ENCODE measurements at places on chromosomes 13 and 19.

DNA sequence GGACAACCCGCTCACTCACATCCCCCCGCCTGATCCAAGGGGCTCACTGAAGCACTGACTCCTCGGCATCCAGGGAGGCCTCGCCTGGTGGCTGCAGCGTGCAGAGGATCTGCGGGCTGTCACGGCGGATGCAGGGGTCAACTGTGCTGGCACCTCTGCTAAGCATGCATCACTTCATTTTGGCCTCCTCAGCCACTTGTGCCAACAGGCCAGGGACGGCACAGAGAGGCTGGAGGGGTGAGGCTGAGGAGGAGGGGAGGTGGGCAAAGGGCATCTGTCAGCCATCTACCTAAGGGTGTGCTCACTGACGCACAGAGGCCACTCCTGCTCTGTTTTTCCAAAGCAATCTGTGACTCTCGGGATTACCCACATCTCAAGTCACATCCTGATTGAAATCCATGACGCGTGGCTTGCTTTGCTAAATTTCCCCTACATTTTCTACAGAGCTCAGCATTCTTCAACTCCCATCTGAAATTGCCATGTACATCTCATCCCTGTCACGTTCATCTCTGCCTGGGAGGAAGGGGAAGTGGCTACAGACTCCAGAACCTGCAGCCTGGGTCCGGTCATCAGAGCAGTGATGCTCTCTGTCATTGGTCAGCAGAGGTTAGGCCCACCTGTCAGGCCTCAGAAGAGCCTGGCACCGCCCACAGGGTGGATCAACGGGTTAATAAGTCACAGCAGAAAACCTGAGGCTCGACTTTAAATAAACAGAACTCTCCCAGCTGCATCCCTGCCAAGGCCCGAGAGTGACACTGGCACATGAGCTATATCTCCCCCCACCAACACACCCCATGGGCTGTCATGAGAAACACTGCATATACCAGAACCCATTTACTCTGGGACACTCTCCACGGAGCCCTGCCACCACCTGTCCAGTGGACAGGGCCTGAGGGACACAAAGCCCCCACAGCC lies 17.6 kb downstream of the ELL start:
- DNase-seq: peak; percentile 50

- no peak for DNase-seq
These were observed 100.1 kb downstream of the DGKH start for GRCh38 chr13:42148538-42148937.

GRCh38 chr13:31919971-31920726 lies 111.4 kb upstream of the FRY start:
- no peak for DNase-seq

GRCh38 chr19:21513651-21514050 lies 8.2 kb downstream of the ZNF429 start:
- DNase-seq: no peak

GRCh38 chr19:29782260-29782580 lies 29.6 kb upstream of the CCNE1 start:
- DNase-seq: no peak

DNA sequence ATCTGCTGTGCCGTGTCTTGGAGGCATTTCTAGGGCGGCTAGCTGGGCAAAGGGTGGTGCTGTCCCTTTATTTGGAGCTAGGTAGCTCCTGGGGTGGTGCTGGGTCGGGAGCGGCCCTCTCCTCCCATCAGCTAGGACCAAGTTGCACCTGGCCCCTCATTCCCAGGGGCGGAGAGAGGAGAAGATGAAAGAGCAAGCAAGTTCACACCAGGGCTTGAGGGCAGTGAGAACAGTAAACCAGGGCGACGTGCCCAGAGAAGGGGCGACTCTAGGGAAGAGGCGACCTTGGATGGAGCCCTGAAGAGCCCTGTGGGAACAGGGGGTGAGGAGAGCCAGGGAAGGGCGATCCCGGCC lies 17.0 kb upstream of the KCNN1 start:
- no peak for DNase-seq

- no peak for DNase-seq
These were observed 2.8 kb upstream of the SLC25A15 start for GRCh38 chr13:40786568-40786996.

- DNase-seq: no peak
These were observed 2.6 kb upstream of the ZNF428 start for GRCh38 chr19:43622070-43622469.

- DNase-seq: no peak
These were observed 529.3 kb downstream of the IRS2 start for GRCh38 chr13:109256866-109257760.
